ENCODE measurements at places on chromosomes 6 and 20. TPM values are rescaled to one million over a fixed set of nuclear protein-coding genes. Genes with fewer than 3 reads are reported as not detected.

The OXT gene
- not detected for total RNA-seq

The LY6G5B gene
- total RNA-seq = 4.1 TPM

The UBE2C gene
- 2.5 TPM for total RNA-seq

The CALHM5 gene
- 14.8 TPM for total RNA-seq

The PAX1 gene
- total RNA-seq = under 0.01 TPM

The TRIM40 gene
- total RNA-seq = not detected

The IPCEF1 gene
- total RNA-seq = 0.88 TPM

The OSER1 gene
- 47.4 TPM for total RNA-seq

The CST1 gene
- not detected for total RNA-seq

DNA sequence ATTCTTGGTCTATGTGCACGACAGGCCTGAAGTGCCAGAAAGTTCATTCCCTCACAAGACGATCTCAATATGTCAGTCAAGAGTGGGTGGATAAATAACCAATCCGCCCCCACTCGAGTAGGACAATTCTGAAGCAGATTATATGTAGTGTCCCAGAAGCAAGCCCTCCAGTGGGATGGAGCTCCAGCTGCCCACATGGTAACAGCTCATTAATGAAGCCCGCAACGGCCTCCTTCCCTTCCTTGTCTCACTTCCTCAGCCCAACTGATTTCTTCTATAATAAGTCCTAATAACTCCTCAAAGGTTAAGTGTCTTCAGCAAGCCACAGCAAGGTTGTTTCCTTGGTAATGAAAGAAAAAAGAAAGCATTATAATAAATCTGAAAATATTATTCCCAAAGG, 82.1 kb upstream of the F13A1 start:
- H3K36me3 ChIP-seq = no peaks in the 10 kb centered on the region
- H3K27ac ChIP-seq = no peak overlapping the region
- H3K4me3 ChIP-seq = no peak overlapping the region
- no peaks in the 10 kb centered on the region for H3K27me3 ChIP-seq
- H3K4me1 ChIP-seq = no peaks in the 10 kb centered on the region
- DNase-seq = no peak

DNA sequence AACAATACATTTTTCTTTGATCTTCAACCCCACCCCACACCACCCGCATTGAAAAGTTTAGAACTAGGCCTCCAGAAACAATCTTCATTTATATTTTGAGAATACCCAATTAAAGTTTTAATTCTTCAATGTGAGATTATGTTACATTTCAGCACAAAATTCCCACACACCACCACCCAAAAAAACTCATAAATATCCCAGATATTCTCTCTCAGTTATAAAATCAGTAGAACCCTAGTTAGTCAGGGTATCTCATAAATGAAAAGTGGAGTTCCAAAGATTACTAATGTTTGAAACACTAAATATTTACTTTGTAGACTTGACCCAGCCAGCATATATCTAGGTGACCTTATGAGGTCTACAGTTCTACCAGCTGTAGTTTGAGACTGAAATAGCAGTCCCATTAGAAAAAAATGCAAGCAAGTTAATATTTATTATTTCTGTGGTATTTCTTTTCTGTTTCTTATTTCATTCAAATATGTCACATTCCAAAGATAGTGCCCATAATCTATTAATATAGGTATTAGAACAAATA, 371.0 kb downstream of the TENT5A start:
- no peaks in the 10 kb centered on the region for H3K4me1 ChIP-seq
- H3K36me3 ChIP-seq = no peaks in the 10 kb centered on the region
- no peak overlapping the region for H3K27ac ChIP-seq
- H3K4me3 ChIP-seq = no peak overlapping the region
- no peaks in the 10 kb centered on the region for H3K27me3 ChIP-seq
- DNase-seq = no peak

DNA sequence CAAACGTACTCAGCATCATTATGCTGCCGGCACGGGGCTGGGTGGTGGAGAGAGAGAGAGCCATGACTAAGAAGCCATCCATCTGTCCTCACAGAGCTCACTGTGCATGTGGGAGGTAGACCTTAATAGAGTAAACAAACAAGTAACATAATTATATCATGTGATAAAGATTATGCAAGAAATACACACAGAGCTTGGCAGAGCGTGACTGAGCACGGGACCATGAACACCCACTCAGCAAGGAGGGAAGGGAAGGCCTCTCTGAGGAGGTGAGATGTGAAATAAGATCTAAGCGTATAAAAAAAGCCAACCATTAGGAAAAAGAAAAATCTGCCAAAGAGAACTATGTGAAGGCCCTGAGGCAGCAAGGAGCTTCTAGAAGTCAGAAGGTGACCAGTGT, 207.5 kb downstream of the PTPRT start:
- H3K36me3 ChIP-seq = no peaks in the 10 kb centered on the region
- no peaks in the 10 kb centered on the region for H3K4me1 ChIP-seq
- H3K4me3 ChIP-seq = no peak overlapping the region
- no peak overlapping the region for H3K27ac ChIP-seq

- H3K27me3 ChIP-seq = no peaks in the 10 kb centered on the region
- DNase-seq = peak; percentile 93
- no peak overlapping the region for H3K27ac ChIP-seq
- no peaks in the 10 kb centered on the region for H3K36me3 ChIP-seq
- H3K4me3 ChIP-seq = no peak overlapping the region
Measured at GRCh38 chr20:57399587-57400155, 8.5 kb downstream of the RBM38 start.

- H3K27me3 ChIP-seq = no peaks in the 10 kb centered on the region
- H3K4me3 ChIP-seq = no peak overlapping the region
- no peak overlapping the region for H3K27ac ChIP-seq
- H3K36me3 ChIP-seq = no peaks in the 10 kb centered on the region
Measured at GRCh38 chr6:148945301-148946021, 198.6 kb downstream of the UST start.

DNA sequence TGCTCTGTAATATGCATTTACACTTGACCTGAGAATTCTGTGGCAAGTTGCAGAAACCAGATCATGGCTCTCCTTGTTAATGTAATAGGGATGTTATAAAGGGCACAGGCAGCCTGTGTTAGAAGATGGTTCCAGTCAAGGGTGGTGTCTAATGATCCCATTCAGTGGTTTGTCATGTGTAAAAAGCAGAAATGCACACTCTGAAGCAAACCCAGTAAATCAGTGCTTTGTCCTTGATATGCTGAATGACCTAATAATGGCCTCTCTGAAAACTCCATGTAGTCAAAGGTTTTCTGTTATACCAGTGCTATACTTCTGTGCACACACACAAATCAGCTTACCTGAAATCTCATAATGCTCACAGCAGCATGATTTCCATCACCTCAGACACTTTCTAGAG, 66.2 kb downstream of the SOBP start:
- H3K27ac ChIP-seq = no peak overlapping the region
- H3K36me3 ChIP-seq = no peaks in the 10 kb centered on the region
- H3K4me1 ChIP-seq = no peaks in the 10 kb centered on the region
- H3K4me3 ChIP-seq = no peak overlapping the region
- DNase-seq = no peak

- no peaks in the 10 kb centered on the region for H3K36me3 ChIP-seq
- no peak for DNase-seq
- no peak overlapping the region for H3K4me3 ChIP-seq
- no peak overlapping the region for H3K27ac ChIP-seq
- no peaks in the 10 kb centered on the region for H3K4me1 ChIP-seq
Measured at GRCh38 chr6:64104051-64104450, 468.4 kb downstream of the PHF3 start.

DNA sequence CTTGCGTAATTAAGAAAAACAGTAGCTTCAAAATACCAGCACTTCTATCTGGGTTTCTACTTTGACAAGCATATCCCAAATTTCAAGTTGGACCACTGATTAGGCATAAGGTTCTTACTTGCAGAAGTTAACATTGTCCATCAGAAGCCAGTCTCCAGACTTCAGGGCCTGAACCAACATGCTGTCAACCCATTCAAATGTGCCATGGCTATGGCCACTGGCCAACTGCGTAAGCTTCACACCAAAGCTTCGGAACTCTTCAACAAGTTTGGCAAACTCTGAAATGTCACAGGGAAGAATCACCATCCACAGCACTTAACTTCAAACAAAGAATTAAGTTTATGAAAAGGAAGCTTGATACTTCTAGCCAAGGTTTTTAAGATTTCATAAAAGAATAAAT, 78.0 kb upstream of the LYRM2 start:
- no peak overlapping the region for H3K4me3 ChIP-seq
- H3K27me3 ChIP-seq = no peaks in the 10 kb centered on the region
- no peak for DNase-seq
- no peak overlapping the region for H3K27ac ChIP-seq
- peaks cover 53% of the 10 kb centered on the region for H3K36me3 ChIP-seq
- no peaks in the 10 kb centered on the region for H3K4me1 ChIP-seq

- peaks cover 37% of the 10 kb centered on the region for H3K4me1 ChIP-seq
- no peak overlapping the region for H3K4me3 ChIP-seq
- peak; percentile 73 for DNase-seq
Measured at GRCh38 chr6:14271789-14272736, 154.5 kb downstream of the CD83 start.

- DNase-seq = no peak
- H3K27ac ChIP-seq = no peak overlapping the region
- no peak overlapping the region for H3K4me3 ChIP-seq
- no peaks in the 10 kb centered on the region for H3K36me3 ChIP-seq
Measured at GRCh38 chr6:167089243-167090142, 33.4 kb upstream of the CCR6 start.

GRCh38 chr6:43093436-43094289, 17.5 kb downstream of the PTK7 start:
- peak overlapping the region; percentile 38 for H3K4me3 ChIP-seq
- H3K27me3 ChIP-seq = no peaks in the 10 kb centered on the region
- peak overlapping the region; percentile 31 for H3K27ac ChIP-seq
- peaks cover 57% of the 10 kb centered on the region for H3K4me1 ChIP-seq
- DNase-seq = peak; percentile 30

DNA sequence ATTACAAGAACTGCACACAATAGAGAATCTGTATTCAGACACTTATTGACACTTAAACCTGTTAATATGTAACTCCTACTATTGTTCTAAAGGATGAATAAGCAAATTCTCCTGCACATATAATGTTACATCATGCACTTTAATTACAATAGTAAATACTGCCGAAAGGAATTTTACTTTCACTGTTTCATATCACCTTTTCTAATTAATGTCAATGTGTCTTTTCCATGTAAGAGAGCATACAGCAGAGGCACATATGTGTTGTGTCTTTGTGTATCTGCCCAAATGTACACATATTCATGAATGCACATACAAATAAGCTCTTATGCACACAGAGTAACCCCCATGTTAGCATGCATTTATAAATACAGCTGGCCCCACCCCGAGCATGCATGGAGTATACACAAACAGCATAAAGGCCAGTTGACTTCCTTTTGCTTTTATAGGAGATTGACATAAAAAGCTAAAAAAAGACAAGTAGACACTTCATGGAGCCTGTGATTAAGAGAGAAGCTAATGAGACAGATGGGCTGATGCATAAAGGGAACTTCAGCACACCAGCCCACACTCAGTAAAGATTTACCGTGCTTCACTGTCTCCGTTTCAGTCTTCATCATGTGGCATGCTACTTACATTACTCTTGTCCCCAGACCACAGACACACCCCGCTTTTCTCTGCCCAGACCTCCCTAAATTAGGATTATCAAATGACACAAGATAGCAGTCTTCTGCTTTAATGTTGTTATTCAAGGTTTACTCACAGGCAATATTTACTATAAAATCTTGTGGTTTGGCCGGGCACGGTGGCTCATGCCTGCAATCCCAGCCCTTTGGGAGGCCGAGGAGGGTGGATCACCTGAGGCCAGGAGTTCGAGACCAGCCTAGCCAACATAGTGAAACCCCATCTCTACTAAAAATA, 184.6 kb downstream of the ATXN1 start:
- H3K27ac ChIP-seq = no peak overlapping the region
- no peaks in the 10 kb centered on the region for H3K36me3 ChIP-seq
- no peak for DNase-seq
- H3K27me3 ChIP-seq = no peaks in the 10 kb centered on the region

DNA sequence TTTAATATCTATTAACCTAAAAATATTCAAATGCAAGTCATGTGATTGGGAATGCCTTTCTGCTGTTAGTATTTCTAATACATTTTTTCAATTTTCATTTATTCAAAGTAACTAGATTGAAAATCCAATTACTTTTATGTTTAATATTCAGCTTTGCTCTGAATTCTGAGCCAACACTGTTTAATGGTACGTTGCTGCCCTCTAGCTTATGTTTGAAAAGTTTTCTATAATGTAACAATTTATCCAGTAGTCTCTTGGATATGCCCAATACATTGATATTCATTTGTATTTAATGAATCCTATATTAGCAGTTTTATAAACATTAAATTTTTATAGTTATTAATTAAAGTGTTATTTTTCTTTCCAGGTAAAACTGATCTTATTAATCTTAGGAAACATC, 47.4 kb downstream of the LGSN start:
- no peaks in the 10 kb centered on the region for H3K4me1 ChIP-seq
- no peak overlapping the region for H3K27ac ChIP-seq
- no peaks in the 10 kb centered on the region for H3K36me3 ChIP-seq

DNA sequence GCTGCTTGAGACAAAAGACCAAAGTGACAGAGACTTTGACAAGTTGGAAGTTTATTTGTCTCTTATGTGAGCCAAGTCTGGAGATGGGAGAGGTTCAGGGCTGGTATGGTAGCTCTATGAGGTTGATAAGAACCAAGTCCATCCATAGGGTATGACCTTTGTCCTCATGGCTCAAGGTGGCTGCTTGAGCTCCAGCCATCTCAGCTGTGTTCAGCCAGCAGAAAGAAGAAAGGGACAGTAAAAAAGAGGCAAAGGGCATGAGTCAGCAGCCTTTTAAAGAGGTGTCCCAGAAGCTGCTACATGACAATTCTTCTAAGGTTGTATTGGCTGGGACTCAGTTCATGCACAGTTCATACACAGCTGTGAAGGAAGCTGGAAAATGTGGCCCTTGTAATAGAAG, 49.0 kb downstream of the CD40 start:
- no peak for DNase-seq
- H3K36me3 ChIP-seq = no peaks in the 10 kb centered on the region
- no peaks in the 10 kb centered on the region for H3K4me1 ChIP-seq
- H3K27ac ChIP-seq = no peak overlapping the region

DNA sequence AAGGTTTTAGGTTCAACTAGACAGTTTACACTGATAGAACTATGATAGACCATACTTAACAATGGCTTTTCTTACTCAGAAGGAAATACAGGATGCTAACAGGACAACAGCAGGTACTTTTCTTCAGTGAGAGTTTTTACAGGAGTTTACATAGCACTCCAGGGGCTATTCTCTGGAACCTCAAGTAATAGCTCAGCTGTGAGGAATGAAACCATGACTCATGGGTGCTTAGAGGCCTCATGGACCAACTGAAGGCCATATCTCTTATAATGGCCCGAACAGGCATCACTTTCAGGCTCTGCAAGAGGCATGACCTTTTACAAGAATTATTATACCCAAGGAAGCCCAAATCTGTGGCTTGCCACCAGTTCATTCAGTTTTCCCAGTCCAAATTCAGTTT, 31.8 kb downstream of the TREML1 start:
- no peak for DNase-seq
- no peaks in the 10 kb centered on the region for H3K36me3 ChIP-seq
- no peaks in the 10 kb centered on the region for H3K27me3 ChIP-seq

GRCh38 chr20:47950124-47950912, 165.0 kb upstream of the SULF2 start:
- no peaks in the 10 kb centered on the region for H3K36me3 ChIP-seq
- H3K4me3 ChIP-seq = no peak overlapping the region
